ENCODE measurements at places on chromosomes 12 and 14. TPM values are rescaled to one million over a fixed set of nuclear protein-coding genes. Genes with fewer than 3 reads are reported as not detected.

- no peak for DNase-seq
These were observed 204.3 kb downstream of the ESR2 start for GRCh38 chr14:64089920-64090319.

DNA sequence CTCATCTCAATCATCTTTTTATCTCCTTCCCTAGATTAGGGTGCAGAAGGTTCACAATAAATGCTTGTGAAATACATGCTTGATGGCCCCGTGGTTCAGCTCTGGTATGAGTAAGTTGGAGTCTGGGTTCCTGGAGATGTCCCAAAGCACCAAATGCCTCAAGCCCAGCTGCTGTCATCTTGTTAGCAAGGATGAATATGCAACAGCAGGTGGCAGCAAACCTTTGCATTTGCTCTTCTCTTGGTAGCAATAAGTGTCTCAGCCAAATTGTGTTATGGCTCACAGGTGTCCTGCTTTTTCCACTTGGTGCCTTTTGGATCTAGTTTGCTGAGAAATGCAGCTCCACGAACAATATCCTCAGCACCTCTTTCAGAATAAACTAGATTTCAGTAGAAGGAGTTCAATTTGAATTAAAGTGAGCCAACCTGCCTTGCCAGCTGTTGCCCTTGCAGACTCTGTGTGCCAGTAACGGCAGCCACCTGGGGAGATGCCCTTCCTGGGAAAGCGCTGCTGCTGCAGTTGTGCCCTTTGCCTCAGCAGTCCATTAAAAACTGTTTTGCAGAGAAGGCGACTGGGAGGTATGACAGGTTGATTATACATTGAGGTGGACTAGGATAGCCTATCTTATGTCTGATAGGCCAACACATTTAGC is 417.3 kb downstream of the SNAPC1 start:
- peak; percentile 57 for DNase-seq

The ADIPOR2 gene
- 46.6 TPM for total RNA-seq

The PTHLH gene
- total RNA-seq = 0.86 TPM

The KRT2 gene
- not detected for total RNA-seq
